Activated effector memory CD4-positive, alpha-beta T cell treated with anti-CD3 and anti-CD28 coated beads, Interleukin-2, amount 50 U/mL, for 16 hours (primary cell): ENCODE measurements at places on chromosomes 12 and 14.
A peak's percentile ranks its signal among the peaks of the same experiment; 100 is the strongest.

DNA sequence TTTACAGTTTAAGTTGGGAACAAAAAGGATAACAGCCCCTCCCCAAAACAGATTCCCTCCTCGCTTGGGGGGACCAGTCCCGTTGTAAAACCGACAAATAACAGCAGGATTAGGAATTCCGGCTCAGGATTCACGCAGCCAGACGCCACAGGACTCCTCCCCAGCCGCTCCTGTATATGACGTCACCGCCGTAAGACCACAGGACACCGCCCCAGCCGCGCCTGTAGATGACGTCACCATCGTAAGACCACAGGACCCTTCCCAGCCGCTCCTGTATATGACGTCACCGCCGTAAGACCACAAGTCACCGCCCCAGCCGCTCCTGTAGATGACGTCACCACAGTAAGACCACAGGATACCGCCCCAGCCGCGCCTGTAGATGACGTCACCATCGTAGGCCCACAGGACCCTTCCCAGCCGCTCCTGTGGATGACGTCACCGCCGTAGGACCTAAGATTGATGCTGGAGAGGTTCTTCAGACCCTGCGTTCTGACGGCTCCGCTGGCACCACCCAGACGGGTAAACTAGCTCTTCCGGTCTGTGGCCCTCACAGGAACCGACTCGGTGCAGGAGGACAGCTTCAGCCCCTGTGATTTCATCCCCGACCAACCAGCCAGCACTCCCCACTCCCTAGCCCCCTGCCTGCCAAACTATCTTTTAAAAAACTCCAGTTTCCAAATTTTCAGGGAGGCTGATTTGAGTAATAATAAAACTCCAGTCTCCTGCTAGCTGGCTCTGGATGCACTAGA, 43.9 kb upstream of the FBRSL1 start:
- peak; percentile 84 for DNase-seq

DNA sequence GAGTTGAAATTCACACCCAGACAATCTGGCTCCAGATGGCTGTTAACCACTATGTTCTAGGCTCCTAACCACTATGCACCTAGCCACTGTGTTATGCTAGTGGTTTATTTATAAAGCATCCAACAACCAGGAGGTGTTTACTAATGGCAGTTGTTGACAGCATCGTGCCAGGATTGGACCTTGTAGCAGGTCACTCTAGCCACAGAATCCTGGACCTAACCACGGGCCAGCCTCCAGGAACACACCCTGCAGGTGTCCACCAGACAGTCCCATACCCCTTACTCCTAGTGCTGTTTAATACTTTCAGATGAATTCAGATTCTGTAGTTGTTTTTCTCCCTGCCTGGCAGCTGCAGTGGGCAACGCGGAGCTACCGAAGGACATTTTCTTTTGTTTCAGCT, 109.4 kb upstream of the MYL2 start:
- peak; percentile 33 for DNase-seq

GRCh38 chr14:103385929-103386712, 906 bp downstream of the MARK3 start:
- peak; percentile 81 for DNase-seq

DNA sequence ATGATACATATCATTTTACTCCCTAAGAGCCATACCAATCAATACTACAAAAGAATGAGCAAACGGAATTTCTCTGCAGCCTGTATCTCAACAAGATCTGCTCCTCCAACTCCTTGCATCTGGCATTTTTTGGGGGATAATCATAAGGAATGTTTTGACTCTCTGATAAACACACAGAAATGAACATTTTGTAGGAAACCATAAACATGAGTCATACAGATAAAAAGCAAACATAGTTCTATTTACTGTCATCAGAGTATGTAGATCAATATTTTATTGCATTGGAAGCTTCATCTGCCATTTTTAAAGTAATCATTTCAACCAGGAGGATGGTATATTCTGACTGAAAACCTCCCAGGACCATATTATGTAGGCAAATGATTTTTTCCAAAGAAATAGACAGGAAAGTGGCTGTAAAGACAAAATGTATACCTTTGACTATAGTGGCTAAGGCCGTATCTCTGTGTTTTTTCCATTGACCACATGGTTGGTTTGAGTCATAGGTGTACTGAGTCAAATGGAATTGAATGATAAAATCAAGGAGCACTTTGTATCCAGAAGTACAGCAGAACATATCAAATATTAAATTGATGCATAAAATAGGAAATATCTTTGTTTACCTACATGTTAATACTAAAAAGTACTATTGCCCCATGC, 32.4 kb upstream of the CD69 start:
- DNase-seq = no peak

GRCh38 chr12:40300490-40300889, 75.7 kb downstream of the LRRK2 start:
- no peak for DNase-seq

GRCh38 chr12:55715833-55716581, at the start of gene BLOC1S1:
Gene BLOC1S1 (plus strand): TSS chr12:55716046. CDS start chr12:55716052, 6 bp downstream.
- peak; percentile 97 for DNase-seq

DNA sequence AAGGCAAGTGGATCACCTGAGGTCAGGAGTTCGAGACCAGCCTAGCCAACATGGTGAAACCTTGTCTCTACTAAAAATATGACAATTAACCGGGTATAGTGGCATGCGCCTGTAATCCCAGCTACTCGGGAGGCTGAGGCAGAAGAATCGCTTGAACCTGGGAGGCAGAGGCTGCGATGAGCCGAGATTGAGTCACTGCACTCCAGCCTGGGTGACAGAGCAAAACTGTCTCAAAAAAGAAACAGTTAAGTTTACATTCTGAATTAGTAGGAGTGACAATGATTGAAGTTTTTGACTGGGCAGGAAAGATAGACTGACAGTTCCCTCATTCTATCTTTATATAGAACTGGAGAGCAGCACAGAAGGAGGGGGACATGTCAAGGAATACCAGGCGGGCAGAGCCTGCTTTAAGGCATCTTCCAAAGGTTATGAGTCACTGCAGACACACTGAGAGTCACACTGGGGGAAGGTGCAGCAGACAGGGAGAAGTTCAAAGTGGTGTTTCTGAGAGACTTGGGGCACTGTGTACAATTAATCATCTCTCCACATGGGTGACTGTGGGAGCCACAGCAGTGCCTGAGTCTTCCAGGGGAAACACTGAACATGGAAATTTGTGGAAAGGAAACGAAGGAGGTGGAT, 42.8 kb upstream of the RNASE3 start:
- DNase-seq = no peak

DNA sequence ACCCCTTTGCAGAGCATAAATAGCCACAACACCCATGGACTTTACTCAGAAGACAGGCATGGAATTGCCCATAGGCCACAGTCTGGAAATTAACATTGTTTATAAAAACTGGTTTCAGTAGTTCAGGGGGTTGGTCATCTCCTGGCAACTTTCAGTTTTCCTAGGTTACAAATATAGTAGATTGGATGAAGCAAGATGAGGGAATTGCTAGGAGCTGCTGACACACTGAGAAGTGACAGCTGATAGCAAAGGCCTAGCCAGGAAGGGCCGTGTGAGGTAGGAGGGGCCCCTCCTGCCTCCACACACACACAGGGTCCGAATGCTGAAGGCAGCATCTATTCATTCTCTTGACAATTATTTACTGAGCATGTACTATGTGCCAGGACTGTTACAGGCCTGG, 8.3 kb downstream of the GALNT16 start:
- DNase-seq = no peak

DNA sequence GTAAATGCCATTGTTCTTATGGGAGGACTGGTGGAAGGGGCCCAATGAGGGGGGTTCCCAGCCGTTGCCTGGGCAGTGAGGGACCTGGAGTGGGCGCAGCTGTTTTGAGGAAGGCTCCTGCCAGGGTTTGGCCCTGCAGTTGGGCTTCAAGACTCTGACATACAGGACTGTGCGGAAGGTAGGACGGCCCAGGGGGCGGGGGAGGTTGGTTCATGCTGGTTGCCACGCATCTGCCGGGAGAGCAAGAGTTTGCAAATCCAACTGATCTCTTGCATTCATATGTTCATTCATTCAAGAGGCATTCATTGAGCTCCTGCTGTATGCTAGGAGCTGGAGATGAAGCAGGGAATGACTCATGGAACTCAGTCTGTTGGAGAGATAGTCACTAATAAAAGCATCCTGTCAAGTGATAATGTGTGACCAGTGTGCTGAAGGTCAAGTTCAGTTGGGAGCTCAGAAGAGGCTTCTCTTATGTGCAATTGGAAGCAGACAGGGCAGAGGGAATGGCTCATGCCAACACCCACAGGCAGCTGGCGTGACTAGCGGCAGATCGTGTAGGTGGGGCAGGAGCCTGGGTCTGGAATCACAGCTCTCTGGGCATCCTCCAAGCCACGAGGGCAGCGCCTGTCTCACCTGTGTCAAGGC, 7.8 kb downstream of the SH2B3 start:
- no peak for DNase-seq

DNA sequence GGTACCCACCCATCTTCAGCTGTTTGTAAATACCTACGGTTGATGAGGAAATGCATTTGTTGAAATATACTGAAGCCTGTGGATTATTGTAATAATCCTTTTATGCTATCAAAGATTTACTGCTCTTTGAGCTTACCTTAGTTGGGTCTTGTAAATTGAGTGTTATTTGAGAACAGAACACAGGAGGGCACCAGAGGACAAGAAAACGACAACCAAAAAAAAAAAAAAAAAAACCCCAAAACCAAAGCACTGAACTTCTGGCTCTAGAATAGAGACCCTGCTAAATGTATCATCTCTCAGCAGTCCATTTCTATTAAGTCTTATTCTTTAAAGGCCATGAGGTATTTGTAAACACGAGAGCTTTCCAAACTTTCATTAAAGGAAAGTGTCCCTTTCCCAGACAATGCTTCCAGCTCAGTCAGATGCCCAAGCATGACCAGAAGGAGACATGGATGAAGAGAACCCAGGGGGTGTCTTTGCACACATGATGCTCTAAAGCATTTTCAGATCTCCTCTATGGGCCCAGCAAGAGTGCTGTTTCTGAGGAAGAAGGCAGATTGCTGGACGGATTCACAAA, 763.9 kb downstream of the NRXN3 start:
- DNase-seq = no peak

GRCh38 chr14:20539906-20540305, 20.9 kb downstream of the RNASE9 start:
- DNase-seq = no peak

GRCh38 chr12:124784871-124785572, 78.6 kb downstream of the SCARB1 start:
- no peak for DNase-seq

DNA sequence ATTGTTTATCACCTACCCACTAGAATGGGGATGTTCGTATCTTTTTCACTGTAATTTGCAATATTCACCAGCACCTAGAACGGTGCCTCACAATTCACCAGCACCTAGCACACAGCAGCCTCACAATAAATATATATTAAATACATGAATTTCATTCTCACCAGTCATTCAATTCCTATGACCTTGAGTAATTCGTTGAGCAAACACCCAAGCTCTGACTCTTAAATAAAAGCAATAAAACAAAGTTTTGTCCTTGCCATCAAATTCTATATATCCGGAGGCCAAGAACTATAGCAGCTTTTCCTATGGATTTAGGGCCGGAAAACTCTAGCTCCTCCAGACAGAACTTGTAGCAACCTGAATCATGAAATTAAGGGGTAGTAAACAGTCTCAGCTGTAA, 981 bp downstream of the VTI1B start:
- no peak for DNase-seq

DNA sequence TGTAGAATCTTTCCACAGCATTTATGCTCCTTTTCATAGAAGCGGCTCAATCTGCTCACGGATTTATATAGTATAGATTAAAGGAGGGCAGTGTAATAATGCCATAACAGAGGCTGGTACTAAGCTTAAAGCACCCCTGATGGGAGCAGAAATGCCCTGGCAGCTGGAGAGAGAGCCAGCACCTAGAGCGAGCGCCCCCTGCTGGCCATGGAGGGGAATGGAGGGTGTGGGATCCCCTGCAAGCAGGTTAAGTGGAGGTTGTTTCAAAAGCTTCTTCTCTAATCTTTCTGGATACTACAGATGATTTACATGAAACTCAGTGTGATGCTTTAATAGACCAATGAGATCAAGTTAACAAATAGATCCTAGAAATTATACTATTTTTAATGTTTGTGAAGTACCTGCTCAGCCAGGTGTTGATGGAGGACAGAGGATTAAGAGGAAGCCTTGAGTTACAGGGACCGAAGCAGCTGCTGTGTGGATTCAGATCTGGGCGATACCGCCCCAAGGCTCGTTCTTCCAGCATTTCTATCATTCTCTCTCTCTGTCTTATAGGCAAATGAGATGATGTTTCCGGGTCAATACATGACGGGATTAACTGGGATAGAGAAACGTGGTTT, 1519.3 kb upstream of the TMEM132C start:
- DNase-seq = peak; percentile 86

DNA sequence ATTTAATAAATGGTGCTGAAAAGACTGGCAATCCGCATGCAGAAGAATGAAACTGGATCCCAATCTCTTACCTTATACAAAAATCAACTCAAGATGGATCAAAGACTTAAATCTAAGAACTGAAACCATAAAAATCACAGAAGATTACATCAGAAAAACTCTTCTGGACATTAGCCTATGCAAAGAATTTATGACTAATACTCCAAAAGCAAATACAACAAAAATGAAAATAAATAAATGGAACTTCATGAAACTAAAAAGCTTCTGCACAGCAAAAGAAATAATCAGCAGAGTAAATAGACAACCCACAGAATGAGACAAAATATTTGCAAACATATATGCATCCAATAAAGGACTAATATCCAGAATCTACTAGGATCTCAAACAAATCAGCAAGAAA, 14.3 kb upstream of the CLEC1A start:
- no peak for DNase-seq

DNA sequence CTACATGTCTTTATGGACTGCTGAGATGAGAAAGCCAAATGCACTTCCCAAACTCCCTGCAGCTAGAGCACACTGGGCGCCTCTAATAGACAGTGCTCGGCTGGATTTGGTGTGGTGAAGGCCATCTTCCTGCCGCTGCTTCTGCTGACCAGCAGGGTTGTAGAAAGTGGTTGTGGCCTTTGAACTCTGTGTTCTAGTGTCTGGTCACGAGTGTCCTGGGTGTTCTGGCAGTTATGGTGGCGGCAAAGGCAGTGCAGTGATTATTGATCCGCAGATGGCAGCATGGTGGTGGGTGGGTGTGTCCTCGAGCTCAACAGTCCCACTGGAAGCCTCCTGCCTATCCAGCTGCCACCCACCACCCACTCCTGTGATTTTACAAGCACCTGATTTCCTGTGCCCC, 43.4 kb downstream of the SMIM41 start:
- DNase-seq = no peak

DNA sequence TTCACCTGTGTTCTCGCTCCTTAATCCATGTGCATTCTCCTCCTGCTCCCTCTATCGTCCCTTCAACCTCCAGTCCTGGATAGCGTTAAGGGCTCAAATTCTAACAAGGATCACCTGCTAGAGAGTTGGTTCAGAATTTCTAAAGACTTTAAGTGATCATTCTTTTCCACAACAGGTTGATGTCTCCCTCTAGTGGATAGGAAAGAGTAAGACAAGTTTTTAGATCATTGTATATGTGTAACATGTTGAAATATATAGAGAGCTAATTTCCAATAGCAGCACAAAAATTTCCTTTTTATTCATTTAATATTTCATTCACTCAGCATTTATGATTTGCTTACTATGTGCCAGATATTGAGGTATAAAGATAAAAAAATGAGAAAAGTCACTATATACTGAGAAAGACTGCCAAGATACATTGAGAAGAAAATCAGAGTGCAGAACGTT, 9.3 kb upstream of the ESR2 start:
- DNase-seq = no peak
